ENCODE measurements at places on chromosomes 4 and X.

GRCh38 chr4:168059251-168059650, 33.1 kb upstream of the ANXA10 start:
- DNase-seq, result no peak

DNA sequence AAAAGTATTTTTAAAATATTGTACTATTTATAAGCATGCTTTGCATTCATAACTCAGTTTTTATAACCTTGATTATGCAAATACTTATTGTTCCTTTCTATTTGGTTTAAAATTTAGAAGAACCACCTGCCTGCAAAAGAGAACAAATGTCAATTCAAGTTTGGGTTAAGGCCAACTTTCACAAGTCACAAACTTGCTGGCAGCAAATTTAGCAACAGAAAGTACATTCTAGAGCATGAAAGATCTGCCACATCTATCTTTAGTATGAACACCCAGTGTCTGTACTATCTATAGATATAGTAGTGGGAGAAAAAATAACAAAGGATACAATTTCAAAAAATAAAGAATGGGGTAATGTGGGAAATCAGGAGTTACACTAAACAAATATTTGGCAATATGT, 1014.2 kb downstream of the C4orf33 start:
- DNase-seq, result no peak

DNA sequence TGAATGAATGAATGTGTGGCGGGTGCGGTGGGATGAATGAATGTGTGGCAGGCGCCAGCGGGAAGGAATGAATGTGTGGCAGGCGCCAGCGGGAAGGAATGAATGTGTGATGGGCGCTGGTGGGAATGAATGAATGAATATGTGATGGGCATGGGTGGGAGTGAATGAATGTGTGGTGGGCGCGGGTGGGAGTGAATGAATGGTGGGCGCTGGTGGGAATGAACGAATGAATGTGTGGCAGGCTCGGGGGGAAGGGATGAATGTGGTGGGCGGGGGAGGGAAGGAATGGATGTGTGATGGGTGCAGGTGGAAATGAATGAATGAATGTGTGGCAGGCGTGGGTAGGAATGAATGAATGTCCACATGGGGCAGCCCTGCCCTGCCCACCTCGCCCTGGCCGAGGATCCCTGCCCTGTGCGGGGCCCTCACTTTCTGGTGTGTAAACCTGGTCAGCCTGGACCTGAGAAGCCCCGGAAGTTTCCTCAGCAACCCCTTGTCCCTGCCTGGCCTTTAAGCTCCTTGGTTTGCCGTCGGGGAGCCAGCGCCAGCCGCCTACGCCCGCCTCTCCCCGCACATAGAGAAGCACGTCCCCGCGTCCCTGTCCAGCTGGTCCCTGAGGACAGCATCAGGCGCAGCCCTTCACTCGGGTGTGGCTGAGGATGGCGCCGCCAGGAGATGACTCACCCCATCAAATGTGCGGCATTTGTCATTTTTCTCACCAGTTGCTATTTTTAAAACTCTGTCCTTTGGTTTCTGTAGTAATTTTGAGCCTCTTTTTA, 112.8 kb upstream of the LRPAP1 start:
- DNase-seq, result no peak

DNA sequence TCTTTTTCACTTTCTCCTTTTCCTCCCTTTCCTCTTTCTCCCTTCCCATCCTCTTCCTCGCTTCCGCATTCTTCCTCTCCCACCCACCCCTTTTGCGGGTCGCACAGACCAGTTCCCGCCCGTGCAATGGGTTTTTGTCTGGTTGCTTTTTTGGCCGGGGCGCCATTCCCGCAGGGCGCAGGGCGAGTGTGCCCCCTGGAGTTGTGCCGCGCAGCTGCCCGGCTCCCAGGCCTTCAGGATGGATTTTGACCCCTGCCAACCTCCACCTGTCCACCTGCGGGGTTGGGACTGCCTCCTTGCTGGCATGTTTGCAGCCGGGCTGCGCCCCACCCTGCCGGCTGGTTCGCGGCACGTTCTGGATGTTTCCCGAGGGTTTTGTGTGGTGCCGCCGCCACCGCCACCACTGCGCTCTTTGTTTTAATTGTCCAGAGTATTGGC, 578 bp upstream of the SEL1L3 start:
- DNase-seq, result no peak

- no peak for DNase-seq
Observed at GRCh38 chr4:79964400-79965211, 108.4 kb downstream of the ANTXR2 start.

DNA sequence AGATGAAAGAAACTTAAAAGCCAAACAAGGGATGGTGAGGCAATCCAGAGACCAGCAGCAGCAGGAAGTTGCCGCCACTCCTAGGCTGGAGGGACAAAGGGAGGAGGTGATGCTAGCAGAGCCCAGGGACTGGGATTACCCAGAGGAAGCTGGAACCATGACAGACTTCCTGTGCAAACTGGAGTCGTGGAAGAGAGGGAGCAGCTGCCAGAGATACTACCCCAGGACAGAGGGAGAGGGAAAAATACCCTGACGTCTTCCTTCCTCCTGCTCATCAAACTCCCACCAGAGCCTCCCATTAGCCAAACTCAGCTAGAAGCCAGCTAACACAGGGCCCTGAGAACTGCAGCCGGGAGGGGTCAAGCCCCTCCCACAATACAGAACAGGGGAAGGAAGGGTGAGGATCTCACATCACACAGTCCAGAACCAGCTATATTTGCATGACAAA, 101.2 kb upstream of the KLF3 start:
- no peak for DNase-seq

- no peak for DNase-seq
Observed at GRCh38 chr4:53376900-53377299, 541 bp upstream of the FIP1L1 start.

DNA sequence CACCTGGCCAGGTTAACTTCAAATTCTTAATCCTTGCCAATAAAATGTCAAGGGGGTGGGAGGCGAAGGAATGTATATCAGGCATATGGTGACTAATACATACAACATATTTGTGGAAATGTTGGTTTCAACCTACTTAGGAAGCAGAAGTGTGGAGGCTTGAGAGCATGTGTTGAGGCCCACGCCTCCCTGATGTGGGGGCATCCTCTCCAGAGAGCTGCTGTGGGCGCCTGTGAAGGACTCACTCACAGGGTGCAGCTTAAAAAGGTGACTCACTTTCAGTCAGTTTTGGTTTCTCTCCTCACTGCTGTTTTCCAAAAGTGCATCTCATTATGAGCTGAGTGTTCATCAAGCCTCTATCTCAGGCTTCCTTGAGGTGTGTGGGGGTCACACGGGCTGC, 27.5 kb downstream of the LNX1 start:
- DNase-seq, result peak; percentile 22

DNA sequence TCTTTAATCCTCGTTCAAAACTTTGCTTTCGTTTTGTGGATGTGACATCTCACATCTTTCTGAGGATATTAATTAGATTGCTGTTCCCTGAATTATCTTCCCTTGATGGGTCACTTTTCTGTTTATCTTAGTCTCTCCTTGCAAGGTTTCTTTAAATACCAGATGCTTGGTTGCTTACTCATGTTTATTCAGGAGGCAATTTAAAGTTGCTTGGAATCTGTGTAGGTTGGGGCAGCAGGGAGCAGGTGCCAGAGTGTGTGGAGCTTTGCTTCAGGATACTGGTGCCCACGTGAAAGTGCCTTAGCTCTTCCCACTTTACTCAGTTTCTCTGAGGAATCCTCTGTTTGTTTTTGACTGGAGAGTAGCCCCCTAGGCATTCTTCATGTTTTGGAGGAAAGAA, 24.0 kb downstream of the ANAPC4 start:
- DNase-seq, result no peak

DNA sequence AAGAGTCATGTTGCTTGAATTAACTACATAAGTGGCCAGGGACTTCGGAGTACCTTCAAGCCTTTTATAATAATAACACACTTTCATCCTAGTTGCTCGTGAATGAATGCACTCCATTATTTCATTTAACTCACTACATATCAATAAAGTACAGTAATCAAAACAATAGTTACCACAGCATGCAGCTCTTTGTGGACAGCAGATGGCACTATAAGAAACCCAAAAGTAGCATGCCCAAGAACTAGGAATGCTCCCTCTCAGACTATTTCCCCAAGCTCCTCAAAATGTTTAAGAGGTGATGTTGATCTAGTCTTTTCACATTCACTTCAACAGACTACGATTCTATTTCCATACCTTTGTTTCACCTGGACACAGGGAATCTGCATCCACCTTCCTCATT, 500.8 kb upstream of the DIAPH2 start:
- no peak for DNase-seq

DNA sequence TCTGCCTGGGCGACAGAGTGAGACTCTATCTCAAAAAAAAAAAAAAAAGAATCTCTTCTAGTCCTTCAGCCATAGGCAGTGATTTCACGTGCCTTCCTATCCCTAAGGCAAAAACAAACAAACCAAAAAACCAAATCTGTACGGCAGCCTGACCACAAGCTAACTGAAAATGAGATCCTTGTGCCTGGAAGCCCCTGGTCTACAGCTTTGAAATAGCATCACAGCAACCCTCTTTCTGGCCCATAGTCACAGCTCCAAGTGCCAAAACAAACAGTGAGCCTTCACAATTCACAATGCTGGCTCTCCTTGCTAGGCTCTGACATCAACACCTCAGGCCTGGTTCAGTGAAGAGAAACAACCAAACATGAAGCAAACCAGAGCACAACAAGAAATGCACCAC, 46.1 kb downstream of the TMEM150C start:
- DNase-seq, result no peak

GRCh38 chrX:77698242-77698641, 87.8 kb downstream of the ATRX start:
- DNase-seq, result no peak

GRCh38 chr4:100826808-100827548, 309.2 kb upstream of the EMCN start:
- no peak for DNase-seq

All from stimulated activated CD4-positive, alpha-beta T cell treated with anti-CD3 and anti-CD28 coated beads, Interleukin-1b, Interleukin-23, amount 100 ng/mL, for 48 hours (primary cell).